HTR-8/SVneo (cell line): ENCODE measurements at places on chromosomes 11 and 22.
A peak's percentile ranks its signal among the peaks of the same experiment; 100 is the strongest.

- DNase-seq: no peak
Observed at GRCh38 chr11:95850137-95850536, 59.8 kb downstream of the CEP57 start.

GRCh38 chr11:64839335-64839734, 5.1 kb downstream of the CDC42BPG start:
- no peak for DNase-seq

DNA sequence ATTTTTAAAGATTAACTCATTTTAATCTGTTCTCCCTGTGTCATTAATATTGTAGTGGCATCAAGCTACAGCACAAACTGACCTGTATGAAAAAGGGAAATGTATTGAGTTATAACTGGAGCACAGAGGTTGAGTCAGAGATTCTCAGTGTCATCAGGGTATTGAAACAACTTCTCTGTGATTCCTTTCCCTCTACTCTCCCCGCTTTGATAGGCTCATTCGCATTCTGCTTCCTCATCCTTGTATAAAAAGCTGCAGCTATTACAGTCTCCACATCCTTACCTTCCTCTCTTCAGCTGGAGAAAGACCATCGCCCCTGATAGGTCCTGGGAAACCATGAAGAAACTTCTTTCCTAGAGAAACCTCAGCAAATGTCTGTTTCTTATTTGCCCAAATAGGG, 90.0 kb downstream of the BDNF start:
- no peak for DNase-seq

DNA sequence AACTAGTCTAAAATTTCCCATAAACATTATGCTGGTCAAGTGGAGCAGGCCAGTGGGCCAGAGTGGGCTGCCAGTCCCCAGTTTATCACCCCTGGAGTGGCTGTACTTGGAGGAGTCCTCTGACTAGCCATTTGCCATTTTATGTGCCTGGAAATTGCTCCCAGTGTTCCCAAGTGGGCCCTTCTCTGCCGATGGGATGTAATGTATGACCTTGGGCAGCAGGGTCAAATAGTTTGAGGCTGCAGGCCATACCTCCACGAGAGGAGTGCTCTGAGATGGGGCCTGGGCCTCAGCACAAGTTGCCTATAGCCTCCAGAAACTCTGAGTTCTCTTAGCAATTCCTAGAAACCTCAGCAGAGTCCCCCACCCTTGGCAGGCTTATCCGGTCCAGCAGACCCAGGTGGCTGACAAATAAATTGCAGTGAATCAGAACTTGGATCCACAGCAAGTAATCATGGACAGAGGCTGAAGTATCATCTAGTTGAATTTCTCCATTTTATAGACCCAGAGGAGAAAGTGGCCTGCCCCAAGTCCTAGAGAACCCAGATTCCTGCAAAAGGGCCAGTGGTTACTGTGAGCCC, 17.8 kb upstream of the PATZ1 start:
- no peak for DNase-seq

DNA sequence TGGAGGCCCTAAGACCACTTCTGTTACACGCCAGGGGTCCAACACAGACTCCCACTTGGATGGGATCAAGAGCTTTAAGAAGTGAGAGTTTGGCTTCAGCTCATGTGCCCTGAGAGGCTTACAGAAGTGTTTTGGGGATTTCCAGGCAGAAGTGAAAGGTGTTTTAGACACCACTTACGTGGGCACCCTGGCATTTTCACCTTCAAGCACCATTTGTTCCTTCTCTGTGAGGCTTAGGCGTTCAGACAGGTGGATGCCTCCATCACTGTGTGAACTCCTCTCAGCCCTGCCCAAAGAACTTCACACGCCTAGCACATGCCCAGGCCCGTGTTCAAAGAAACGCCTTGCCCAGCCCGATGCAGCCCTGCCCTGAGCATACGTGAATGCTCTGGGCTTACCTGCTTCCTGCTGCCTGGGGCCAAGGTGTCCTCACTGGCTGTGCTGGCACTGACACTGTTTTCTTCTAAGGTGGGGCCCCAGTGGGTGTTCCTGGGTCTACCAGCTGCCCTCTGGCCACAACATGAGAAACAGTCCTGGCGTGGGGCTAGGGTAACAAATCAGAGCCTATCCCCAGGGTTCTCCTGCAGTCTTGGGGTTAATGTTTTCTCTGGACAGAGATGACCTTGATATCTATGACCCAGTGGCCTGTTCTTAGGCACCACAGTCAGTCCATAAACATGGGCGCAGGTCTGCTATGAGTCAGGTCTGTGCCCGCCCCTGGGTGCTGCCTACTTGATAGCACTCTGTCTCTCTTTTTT, 34.0 kb downstream of the AMPD3 start:
- DNase-seq: no peak

DNA sequence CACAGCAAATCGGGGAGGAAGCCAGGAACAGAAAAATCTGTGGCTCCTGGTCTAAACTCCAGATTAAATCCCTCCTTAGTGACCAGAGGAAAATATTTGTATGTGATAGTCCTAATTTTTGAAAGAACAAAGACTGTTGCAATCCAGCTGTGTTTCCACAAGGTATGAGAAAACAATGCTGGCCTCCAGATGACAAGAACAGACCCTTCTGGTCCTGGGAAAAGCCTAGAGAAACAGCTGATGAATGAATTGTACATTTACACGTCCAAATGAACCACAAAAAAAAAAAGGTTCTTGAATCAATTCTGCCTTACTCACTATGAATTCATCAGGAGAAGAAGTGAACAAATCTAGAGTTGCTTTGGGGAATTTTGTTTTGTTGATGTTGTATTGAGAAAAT, 63.7 kb downstream of the ETS1 start:
- no peak for DNase-seq

DNA sequence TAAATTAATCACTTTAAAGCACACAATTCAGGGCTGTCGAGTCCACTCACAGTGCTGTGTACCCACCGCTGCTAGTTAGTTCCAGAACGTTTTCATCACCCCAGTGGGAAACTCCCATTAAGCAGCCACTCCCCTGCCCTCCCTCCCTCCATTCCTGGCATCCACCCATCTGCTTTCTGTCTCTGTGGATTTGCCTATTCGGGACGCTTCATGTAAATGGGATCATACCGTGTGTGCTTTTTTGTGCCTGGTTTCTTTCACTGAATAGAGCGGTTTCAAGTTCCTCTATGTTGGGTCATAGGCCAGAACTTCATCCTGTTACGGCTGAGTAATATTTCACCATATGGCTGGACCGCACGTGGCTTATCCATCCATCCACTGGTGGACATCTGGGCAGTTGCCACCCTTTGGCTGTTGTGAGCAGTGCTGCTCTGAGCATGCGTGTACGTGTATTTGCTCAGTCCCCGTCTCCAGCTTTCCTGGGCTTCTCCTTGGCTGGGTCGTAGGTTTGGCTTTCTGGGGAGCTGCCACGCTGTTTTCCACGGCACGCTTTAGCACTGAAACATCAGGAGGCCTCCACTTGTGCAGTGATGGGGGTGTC, 30.1 kb downstream of the ARHGAP8 start:
- DNase-seq: no peak

GRCh38 chr11:23948851-23949250, 548.0 kb upstream of the LUZP2 start:
- no peak for DNase-seq

GRCh38 chr11:1162491-1163311, 4.9 kb downstream of the MUC5AC start:
- no peak for DNase-seq

GRCh38 chr11:2471048-2471803, 26.4 kb downstream of the KCNQ1 start:
- DNase-seq: no peak

DNA sequence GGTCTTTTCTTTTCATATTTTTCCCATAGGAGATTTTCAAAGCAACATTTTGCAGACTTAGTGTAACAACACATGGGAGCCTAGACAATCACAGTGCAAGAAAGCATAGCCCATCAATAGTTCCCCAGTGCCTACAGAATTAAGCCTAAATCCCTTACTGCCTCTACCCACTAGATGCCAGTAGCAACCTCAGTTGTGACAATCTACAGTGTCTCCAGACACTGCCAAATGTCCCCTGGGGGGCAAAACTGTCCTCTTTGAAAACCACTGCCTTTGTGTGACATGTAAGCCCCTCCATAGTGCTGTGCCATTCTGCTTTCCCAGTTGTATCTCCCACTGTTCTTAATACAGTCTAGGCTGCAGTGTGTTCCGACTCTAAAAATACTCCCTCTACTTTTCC, 1329.0 kb downstream of the LRRC4C start:
- no peak for DNase-seq

DNA sequence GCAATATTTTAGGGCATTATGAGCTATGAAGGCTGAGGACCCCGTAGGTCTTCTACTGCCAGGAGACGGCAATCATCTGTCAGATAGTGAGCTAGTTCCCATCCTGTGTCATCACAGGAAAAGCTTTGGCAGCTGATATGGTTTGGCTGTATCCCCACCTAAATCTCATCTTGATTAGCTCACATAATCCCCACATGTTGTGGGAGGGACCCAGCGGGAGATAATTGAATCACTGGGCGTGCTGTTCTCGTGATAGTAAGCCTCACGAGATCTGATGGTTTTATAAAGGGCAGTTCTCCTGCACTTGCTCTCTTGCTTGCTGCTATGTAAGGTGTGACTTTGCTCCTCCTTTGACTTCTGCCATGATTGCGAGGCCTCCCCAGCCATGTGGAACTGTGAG, 18.1 kb downstream of the CSRP3 start:
- no peak for DNase-seq

DNA sequence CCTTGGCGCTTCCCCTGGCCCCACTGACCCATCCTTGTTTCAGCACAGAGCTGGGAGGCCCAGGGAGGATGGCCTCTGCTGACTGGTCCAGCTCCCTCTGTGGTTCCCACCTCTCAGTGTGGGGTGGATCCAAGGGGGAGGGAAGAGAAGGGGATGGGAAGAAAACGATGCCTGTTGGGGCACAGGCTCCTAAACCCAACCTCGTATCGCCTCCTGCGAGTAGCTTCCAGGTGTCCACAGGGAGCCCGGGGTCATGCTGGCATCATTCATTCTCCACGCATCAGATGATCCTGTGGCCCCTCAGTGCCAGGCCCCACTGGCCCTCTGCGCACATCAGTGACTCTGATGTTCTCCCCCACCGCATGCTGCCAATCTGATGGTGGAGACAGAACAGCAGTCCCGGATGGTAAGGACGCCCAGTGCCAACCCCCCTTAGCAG, 5.1 kb downstream of the MYEOV start:
- no peak for DNase-seq

- DNase-seq: peak; percentile 60
Observed at GRCh38 chr11:69000831-69001242, 12.2 kb downstream of the MRGPRF start.

DNA sequence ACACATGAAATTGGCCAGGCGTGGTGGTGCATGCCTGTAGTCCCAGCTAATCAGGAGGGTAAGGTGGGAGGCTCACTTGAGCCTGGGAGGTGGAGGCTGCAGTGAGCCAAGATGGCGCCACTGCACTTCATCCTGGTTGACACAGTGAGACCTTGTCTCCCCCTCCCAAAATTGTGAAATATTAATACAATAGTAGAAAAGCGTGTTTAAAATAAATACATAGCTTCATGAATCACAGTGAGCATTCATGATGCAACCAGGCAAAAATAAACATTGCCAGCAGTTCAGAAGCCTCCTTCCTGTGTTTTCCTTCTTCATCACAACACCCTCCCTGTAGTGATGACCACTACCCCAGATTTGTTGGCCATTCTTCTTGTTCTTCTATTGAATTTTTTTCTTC, 4.3 kb upstream of the TEAD1 start:
- no peak for DNase-seq

DNA sequence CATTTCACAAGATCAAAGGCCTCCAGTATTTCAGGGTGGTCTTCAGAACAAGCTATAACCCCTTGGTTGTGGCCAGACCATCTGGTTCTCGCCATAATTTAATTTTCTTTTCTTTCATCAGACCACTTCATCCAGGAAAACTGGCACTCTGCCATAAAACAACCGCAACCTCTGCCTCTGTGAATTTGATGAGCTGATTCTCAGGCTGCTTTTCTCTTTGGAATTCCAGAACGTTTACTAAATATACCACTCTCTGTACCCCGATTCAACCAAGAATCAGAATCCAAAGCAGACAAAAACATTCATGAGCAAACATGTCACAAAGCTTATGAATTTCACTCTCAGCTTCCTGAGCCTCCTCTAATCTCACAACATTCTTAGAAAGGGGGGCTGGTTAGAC, 331.8 kb upstream of the SYN3 start:
- no peak for DNase-seq

GRCh38 chr11:70036971-70037882, 40.9 kb upstream of the ANO1 start:
- DNase-seq: no peak

- DNase-seq: no peak
Observed at GRCh38 chr22:28718044-28718443, 23.6 kb downstream of the CHEK2 start.

- DNase-seq: no peak
Observed at GRCh38 chr11:64571410-64572091, 19.5 kb upstream of the SLC22A12 start.

DNA sequence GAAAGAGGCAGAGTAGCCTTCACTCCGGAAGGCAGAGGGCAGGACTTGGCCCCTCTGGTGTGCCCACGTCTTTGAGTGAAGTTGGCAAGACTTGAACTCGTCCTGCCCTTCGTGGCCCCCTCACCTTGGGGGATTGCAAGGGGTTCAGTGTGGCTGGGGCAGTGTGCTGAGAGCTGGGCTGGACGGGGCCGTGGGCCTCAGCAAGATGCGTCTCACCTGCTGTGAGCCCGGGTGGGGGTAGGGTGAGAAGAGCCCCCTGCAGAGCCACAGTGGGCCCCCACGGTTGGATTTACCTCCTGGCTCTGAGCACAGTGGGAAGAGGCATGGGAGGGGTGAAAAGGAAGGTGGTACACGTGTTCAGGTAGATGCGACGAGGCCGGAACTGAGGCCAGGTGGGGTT, 81.4 kb upstream of the ATXN10 start:
- DNase-seq: no peak

DNA sequence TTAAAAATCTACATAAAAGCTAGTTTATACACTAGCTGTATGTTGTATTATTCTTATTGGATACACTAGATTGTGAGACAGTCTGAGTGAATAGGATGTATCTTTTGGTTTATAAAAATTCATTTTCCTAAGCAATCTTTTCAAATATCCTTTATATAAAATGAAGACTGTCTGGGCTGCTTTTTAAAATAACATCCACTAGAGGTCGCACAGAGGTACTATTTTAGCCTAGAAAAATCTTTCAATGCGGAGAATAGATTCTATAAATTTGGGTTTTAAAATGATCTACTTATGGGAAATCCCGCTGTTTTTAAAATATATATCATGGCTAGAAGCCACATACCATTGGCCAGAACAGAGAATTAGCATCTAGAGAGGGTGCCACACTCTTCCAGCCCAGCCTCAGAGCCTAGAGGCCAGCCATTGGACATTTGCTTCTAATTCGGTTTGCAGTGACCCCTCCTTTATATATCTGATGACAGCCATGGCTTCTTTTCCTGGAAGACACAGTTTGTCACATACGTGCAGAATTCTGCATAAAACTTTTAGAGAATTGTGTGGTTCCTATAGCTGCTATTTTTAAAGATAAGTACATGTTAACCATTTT, 7.3 kb downstream of the C11orf97 start:
- no peak for DNase-seq
